Type B pancreatic cell (in vitro differentiated cells): ENCODE measurements at places on chromosomes 2 and 18. TPM values are rescaled to one million over a fixed set of nuclear protein-coding genes. Genes with fewer than 3 reads are reported as not detected.

- H3K27ac ChIP-seq, result peak overlapping the region; percentile 51
- no peaks in the 10 kb centered on the region for H3K27me3 ChIP-seq
- no peak overlapping the region for H3K4me3 ChIP-seq
- H3K4me1 ChIP-seq, result peaks cover 49% of the 10 kb centered on the region
- DNase-seq, result no peak
These were observed 90.9 kb downstream of the SETBP1 start for GRCh38 chr18:44771572-44771955.

GRCh38 chr2:1708476-1709334, 35.6 kb downstream of the PXDN start:
- no peaks in the 10 kb centered on the region for H3K27me3 ChIP-seq
- H3K4me1 ChIP-seq, result peaks cover 34% of the 10 kb centered on the region
- no peak overlapping the region for H3K27ac ChIP-seq
- H3K36me3 ChIP-seq, result peaks cover 7% of the 10 kb centered on the region

DNA sequence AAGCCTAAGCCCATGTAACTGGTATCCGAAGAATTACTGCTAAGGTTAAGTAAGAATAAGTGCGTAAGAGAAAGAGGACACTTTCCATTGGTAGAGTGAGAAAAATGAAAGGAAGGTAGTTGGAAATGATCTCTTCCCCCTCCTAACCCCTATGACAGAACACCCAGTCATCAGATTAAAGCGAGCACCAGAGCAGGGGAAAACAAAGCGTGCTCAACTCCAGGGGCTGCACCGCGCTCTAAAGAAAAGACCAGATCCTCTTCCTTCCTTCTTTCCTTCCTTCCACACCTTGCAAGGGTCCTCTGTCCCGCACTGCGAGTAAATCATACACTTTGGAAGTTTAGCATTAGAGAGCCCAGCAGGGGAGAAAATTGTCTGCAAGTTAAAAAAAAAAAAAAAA, 971 bp upstream of the CDH7 start:
- no peak for DNase-seq
- peak overlapping the region; percentile 88 for H3K4me3 ChIP-seq
- H3K36me3 ChIP-seq, result no peaks in the 10 kb centered on the region
- peaks cover 25% of the 10 kb centered on the region for H3K4me1 ChIP-seq
- H3K27ac ChIP-seq, result peak overlapping the region; percentile 35
- peaks cover 51% of the 10 kb centered on the region for H3K27me3 ChIP-seq

GRCh38 chr18:26119246-26119645, 14.4 kb upstream of the PSMA8 start:
- no peaks in the 10 kb centered on the region for H3K27me3 ChIP-seq
- H3K4me3 ChIP-seq, result no peak overlapping the region
- no peak for DNase-seq
- H3K36me3 ChIP-seq, result no peaks in the 10 kb centered on the region
- H3K27ac ChIP-seq, result no peak overlapping the region

- no peak for DNase-seq
- no peak overlapping the region for H3K27ac ChIP-seq
- H3K36me3 ChIP-seq, result no peaks in the 10 kb centered on the region
- no peak overlapping the region for H3K4me3 ChIP-seq
- H3K27me3 ChIP-seq, result no peaks in the 10 kb centered on the region
- peaks cover 26% of the 10 kb centered on the region for H3K4me1 ChIP-seq
These were observed 90.0 kb downstream of the CDH2 start for GRCh38 chr18:28086670-28087552.

- peaks cover 30% of the 10 kb centered on the region for H3K36me3 ChIP-seq
- H3K27ac ChIP-seq, result no peak overlapping the region
- no peaks in the 10 kb centered on the region for H3K27me3 ChIP-seq
- no peak overlapping the region for H3K4me3 ChIP-seq
- H3K4me1 ChIP-seq, result peaks cover 15% of the 10 kb centered on the region
These were observed 165.3 kb downstream of the ATAD2B start for GRCh38 chr2:23761638-23762037.

GRCh38 chr2:60926741-60927552, 45.6 kb downstream of the REL start:
- H3K36me3 ChIP-seq, result peaks cover 19% of the 10 kb centered on the region
- no peak for DNase-seq
- peak overlapping the region; percentile 30 for H3K4me3 ChIP-seq
- peaks cover 19% of the 10 kb centered on the region for H3K4me1 ChIP-seq

DNA sequence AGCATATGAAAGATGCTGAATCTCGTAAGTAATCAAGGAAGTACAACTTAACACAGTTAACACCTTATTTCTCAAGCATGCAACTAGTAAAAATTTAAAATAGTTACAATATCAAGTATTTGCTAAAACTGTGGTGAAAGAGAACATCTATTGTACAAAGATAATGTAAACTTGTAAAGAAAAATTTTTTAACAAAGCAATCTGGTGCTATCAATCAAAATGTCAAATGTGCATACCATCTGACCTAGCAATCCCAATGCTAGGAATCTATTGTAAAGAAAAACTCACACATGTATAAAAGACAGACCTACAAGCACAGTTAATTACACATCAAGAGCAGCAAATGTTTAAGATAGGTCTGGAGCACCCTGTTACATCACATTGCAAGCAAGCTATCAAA, 90.1 kb downstream of the SLC66A3 start:
- H3K27ac ChIP-seq, result no peak overlapping the region
- H3K36me3 ChIP-seq, result peaks cover 22% of the 10 kb centered on the region
- no peaks in the 10 kb centered on the region for H3K27me3 ChIP-seq
- no peaks in the 10 kb centered on the region for H3K4me1 ChIP-seq

GRCh38 chr18:24913507-24914170, 438.3 kb downstream of the ZNF521 start:
- H3K4me3 ChIP-seq, result no peak overlapping the region
- no peaks in the 10 kb centered on the region for H3K36me3 ChIP-seq
- no peak for DNase-seq
- peaks cover 4% of the 10 kb centered on the region for H3K4me1 ChIP-seq
- no peak overlapping the region for H3K27ac ChIP-seq

- peaks cover 18% of the 10 kb centered on the region for H3K4me1 ChIP-seq
- H3K36me3 ChIP-seq, result no peaks in the 10 kb centered on the region
- H3K27ac ChIP-seq, result no peak overlapping the region
- DNase-seq, result no peak
These were observed 172.0 kb upstream of the SERPINE2 start for GRCh38 chr2:224211181-224211480.

GRCh38 chr2:46547223-46548102, 68.1 kb downstream of the TMEM247 start:
- no peak overlapping the region for H3K27ac ChIP-seq
- H3K4me1 ChIP-seq, result peaks cover 40% of the 10 kb centered on the region
- no peaks in the 10 kb centered on the region for H3K27me3 ChIP-seq
- peaks cover 18% of the 10 kb centered on the region for H3K36me3 ChIP-seq
- no peak for DNase-seq

The HOXD10 gene
- total RNA-seq, result 0.19 and 0.56 TPM in 2 replicates

The COLEC12 gene
- total RNA-seq, result 6.5 and 61.3 TPM in 2 replicates

The CMPK2 gene
- 4.4 and 7.2 TPM in 2 replicates for total RNA-seq

The MSTN gene
- 1.4 TPM in 1 of 2 replicates, not detected in the other for total RNA-seq

The SLC39A6 gene
- 29.7 and 48.7 TPM in 2 replicates for total RNA-seq

The ICOS gene
- not detected in 2 replicates for total RNA-seq

The ALK gene
- total RNA-seq, result 7.7 and 12.3 TPM in 2 replicates
